ENCODE measurements at places on chromosomes 7 and 10.

DNA sequence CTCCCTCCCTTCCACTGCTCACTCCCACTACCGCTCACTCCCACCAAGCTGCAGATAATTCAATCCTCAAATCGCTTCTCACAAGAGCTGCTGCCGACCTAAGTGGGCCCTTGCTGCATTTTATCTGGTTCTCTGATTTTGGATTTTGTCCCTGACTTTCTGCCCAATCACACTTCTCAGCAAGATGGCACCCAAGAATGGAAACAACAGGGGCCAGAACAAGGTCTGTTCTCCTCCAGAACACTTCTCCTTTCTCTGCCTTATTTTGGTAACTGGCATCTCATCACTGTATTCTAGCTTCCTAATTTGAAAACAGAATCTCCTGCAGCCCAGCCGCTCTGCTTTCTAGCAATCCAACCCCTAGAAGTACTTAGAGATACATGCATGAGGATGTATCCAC is 172.8 kb downstream of the GRID1 start:
- no peak for DNase-seq

DNA sequence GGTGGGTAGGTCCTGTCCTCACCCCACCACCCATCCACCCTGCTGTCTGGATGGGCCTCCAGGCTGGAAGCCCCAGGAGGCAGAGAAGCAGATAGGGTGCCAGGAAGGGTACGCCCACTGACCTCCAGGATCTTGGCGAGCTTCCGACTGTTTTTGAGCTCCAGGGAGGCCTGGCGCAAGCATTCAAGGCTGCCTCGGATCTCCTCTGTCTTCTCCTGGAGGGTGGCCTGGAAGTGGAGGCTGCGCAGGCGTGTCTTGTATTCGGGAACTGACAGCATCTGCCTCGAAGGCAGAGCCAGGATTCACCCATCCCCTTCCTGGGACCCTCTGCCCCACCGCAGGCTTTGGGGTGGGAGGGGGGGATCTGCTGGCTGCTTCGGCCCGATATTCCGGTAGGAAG is 48.4 kb downstream of the GRID2IP start:
- DNase-seq: no peak

DNA sequence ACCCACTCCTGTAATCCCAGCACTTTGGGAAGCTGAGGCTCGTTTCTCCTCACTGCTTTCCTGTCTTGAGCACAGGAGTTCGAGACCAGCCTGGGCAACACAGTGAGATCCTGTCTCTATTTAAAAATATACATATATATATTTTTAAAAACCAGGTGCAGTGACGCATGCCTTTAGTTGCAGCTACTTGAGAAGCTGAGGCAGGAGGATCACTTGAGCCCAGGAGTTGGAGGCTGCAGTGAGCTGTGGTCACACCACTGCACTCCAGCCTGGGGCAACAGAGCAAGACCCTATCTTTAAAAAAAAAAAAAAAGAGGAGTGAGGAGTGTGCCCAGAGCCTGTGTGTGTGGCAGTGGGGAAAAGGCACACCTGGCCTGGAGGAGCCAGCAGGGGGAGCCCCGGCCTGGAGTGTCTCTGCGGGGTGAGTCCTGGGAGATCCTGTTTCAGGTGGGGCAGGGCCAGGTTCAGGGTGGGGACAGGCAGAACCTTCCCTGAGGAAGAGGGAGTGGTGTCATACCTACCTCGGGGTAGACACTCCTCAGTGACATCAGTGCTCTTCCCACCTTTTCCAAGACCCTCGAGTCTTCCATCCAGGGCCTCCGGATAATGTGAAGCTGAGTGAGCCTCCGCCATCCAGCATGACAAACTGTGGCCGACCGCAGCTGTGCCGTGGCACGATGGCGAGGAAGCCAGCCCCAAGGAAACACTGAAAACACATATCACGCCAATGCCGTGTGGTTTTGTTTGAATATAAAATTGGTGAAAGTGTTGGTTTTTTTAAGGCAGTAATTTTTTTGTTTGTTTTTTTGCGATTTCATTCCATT is 9.0 kb upstream of the ARPC1B start:
- peak; percentile 15 for DNase-seq

GRCh38 chr10:66925896-66926715 is at the start of gene LRRTM3:
Gene LRRTM3 (plus strand): TSS chr10:66926036.
- DNase-seq: peak; percentile 96

GRCh38 chr7:12102126-12102525 is 109.0 kb upstream of the TMEM106B start:
- DNase-seq: no peak

GRCh38 chr10:86105640-86106039 is 261.0 kb downstream of the GRID1 start:
- no peak for DNase-seq

DNA sequence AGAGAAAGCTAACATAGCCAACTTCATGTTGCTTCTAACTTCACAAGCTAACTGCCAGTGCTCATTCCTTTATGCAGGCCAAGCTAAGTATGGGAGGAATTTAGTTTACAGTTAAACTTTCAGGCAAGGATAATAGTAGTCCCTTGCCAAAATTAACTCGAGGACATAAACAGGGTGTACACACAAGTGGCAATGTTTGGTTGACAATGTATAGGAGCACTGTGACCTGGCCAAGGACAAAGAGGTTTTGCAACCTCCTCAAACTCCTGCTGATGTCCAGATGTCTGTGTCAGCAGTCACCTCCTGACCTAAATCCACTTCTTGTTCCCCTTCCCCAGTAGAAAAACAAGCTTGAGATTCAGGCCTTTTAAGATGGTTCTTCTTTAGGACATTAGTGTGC is 494.6 kb upstream of the KLF6 start:
- DNase-seq: no peak

- DNase-seq: peak; percentile 8
These were observed 91.4 kb downstream of the PPP1R3C start for GRCh38 chr10:91541481-91541880.

- peak; percentile 65 for DNase-seq
These were observed 1.6 kb upstream of the COL13A1 start for GRCh38 chr10:69800109-69800508.

DNA sequence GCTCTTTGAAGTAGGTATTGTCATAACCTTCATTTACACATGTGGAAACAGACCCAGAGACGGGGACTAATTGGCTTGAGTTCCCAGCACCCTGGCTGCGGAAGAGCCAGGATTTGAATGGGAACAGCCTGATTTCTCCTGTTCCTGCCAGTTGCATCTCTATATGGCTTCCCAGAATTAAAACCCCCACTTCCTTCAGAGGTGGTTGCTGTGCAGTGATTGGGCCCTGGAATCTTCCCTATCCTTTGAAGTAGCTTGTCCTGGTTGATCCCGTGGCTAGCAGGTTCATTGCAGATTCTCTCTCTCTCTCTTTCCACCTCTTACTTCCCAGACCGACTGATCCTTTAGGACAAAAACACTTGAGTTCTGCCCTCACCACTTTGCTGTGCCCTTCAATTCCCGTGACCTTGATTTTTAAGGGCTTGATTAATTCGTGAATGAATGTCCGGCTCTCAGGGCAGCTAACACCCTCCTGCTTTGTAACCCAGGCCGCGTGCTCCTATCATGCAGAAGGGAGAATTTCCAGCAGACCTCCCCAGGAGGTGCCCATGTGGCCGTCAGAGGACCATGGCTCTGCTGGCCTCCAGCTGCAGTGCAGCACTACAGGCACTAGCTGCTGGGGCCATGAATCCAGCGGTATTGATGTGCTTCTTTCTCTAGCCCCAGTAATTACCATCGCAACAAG is 120.6 kb upstream of the AGK start:
- DNase-seq: no peak

- DNase-seq: no peak
These were observed 247.0 kb upstream of the MKI67 start for GRCh38 chr10:128373071-128373749.

GRCh38 chr7:96685755-96686154 is 23.9 kb downstream of the SEM1 start:
- no peak for DNase-seq

- no peak for DNase-seq
These were observed 3.2 kb upstream of the JCAD start for GRCh38 chr10:30062582-30062981.

GRCh38 chr7:33379891-33380525 is 250.6 kb downstream of the BBS9 start:
- DNase-seq: no peak

- DNase-seq: peak; percentile 61
These were observed 259.3 kb downstream of the SNX13 start for GRCh38 chr7:17680943-17681351.

- DNase-seq: no peak
These were observed 621.4 kb downstream of the POM121L12 start for GRCh38 chr7:53656881-53657280.

DNA sequence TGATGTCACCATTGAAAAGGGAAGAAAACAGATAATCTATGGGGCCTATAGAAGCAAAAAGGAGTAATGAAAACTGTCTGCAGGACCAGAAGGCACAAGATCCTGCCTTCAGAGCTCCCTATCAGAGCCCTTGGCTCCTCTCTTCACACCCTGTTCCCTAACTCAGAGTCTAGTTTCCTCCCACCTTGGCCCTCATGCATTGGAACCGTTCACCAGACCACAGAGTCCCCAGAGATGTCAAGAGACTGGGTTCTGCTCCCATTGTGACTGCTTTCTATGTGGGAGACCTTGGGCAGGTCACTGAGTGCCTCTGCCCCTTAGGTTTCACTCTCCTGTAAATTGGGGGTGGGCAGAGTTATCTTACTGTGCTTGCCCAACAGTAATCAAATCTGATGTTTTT is 80.1 kb upstream of the RPA3 start:
- DNase-seq: no peak

DNA sequence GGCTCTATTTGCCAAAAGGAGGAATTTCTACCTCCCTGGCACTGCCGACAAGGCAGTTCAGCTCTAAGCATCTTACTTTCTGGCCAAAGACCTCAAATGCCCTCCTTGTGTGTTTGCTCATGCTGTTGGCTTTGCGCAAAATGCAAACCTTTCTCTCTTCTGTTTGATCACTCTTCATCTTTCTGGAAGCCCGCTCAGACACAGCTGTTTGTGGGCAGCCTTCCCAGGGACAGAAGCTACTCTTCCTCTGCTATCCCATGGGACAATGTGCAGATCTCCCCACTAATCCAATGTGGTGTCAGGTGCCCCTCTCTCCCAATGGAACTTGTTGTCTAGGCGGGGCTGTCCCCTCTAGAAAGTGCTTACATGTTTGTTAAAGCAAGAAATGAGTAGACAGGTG is 278.7 kb downstream of the CCSER2 start:
- DNase-seq: no peak

GRCh38 chr7:82291931-82292330 is 151.6 kb downstream of the CACNA2D1 start:
- DNase-seq: no peak
